Stimulated activated CD4-positive, alpha-beta T cell treated with anti-CD3 and anti-CD28 coated beads, Interleukin-4, amount 100 ng/mL, for 4 hours (primary cell): ENCODE measurements at places on chromosomes 5 and 9.

- no peak for DNase-seq
Measured at GRCh38 chr5:59193616-59194319, 610.9 kb downstream of the RAB3C start.

- DNase-seq, result no peak
Measured at GRCh38 chr9:91421128-91421765, 2.4 kb downstream of the NFIL3 start.

DNA sequence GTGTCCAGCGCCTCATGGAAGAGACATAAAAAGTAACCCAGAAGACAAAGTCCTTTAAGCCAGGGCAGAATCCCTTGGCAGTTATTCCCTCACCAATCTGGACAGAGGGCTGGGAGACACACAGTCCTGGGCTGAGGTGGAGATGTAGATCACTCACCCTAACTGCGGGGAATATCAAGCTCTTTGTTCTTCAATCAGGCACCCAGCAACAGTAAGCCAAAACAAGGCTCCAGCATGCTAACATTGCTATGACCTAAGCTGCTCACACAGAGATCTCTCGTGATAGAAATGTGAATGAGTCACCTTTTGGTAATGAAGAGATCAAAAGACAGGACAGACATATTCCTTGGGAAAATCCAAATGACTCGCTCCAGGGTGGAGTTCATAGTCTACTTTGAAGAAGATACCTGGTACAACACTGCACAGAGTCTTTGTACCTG, 101.3 kb downstream of the FBN2 start:
- no peak for DNase-seq

GRCh38 chr5:133839721-133840120, 128.7 kb downstream of the C5orf15 start:
- DNase-seq, result no peak

DNA sequence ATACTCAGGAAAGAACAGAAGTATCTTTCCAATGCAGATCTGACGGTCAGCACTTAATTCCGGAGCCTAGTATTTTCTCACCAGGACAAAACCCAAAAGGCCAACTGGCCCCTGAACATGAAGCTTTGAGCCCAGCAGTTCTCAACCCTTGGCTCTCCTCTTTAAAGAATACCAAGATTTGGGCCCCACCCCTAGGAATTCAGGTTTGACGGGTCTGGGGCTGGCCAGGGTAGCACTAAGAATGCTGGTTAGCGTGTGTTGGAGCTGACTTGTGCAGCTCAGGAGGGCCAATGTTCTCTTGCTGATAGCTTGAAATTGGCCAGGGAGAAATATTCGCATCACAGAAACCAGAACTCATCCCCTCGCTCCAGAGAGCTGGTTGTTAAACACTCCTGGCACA, 88.3 kb upstream of the PTCH1 start:
- DNase-seq, result no peak

DNA sequence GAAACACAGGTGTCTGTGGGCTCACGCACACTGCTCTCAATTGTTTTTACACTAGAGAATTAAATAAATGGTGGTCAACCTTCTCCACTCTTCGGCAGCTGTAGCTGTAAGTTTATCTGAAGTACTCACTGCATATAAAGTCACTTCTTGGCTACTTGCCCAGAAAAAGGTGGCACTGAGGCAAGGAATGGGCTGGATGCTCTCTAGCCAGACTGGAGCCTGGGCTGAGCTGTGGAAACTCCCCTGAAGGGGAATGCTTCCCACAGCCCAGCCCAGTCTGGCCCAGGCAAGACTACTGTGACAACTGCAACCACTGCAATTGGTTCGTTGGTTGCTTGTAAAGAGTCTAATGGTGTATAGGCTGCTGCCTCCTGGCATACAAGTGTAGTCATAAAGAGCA, 4.5 kb downstream of the LEAP2 start:
- no peak for DNase-seq

GRCh38 chr9:123609844-123610243, 253.8 kb downstream of the CRB2 start:
- DNase-seq, result no peak

DNA sequence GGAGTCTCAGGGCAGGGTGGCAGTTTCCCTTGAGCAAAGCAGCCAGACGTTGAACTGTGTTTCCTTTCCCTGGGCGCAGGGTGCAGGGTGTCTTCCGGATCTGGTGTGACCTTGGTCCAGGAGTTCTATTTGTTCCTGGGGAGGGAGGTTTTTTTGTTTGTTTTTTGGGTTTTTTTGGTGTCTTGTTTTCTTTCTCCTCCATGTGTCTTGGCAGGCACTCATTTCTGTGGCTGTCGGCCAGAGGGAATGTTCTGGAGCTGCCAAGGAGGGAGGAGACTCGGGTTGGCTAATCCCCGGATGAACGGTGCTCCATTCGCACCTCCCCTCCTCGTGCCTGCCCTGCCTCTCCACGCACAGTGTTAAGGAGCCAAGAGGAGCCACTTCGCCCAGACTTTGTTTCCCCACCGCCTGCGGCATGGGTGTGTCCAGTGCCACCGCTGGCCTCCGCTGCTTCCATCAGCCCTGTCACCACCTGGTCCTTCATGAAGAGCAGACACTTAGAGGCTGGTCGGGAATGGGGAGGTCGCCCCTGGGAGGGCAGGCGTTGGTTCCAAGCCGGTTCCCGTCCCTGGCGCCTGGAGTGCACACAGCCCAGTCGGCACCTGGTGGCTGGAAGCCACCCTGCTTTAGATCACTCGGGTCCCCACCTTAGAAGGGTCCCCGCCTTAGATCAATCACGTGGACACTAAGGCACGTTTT, 3.5 kb upstream of the PHYHD1 start:
- DNase-seq, result no peak

GRCh38 chr5:111411301-111411700, 101.0 kb downstream of the STARD4 start:
- DNase-seq, result no peak

GRCh38 chr9:129548571-129549135, 72.2 kb downstream of the C9orf50 start:
- DNase-seq, result no peak

DNA sequence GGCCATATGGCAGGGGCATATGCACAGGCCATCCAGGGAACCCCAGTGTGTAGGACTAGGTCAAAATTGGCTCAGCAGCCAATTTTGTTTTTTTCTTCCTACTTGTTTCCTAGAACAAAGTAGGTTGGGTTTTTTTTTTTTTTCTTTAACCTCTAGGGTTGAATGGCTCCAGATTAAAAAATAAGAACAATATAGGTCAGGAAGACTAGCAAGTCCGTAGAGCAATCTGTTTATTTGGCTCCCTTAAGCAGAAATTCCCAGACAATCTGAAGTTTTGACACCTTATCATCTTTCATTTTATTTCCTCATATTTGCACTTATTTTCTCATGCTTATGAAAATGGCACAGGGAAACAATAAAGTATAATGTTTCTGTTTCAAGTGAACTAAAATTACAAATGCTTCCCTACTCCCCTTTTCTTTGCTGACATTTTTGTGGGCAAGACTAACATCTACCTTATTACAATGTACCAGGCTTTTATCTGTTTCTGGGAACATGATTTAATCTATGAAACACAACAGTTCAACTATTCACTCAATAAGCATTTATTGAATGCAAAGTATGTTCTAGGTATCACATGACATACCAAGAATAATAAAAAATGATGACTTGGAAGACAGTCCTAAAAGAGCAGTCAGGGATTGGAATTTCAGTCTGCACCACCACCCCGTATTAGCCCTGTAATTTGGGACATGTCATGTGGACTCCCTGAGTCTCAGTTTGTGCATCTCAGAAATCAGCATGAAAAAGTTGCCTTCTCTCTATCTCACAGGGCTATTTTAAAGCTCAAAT, 30.5 kb downstream of the TLR4 start:
- DNase-seq, result no peak

- DNase-seq, result no peak
Measured at GRCh38 chr5:137487600-137487999, 11.5 kb downstream of the SPOCK1 start.

GRCh38 chr9:35960039-35960655, 2.2 kb upstream of the OR2S2 start:
- DNase-seq, result no peak

GRCh38 chr9:37939575-37940095, 35.7 kb upstream of the SLC25A51 start:
- DNase-seq, result no peak

GRCh38 chr5:442335-443238, at the start of gene EXOC3:
TSS of gene EXOC3 (plus strand) at chr5:443176. CDS start at chr5:446206, 3,030 bp downstream.
- peak; percentile 71 for DNase-seq
